ENCODE measurements at places on chromosomes 3 and 15. TPM values are rescaled to one million over a fixed set of nuclear protein-coding genes. Genes with fewer than 3 reads are reported as not detected.

The PLSCR1 gene
- 54.8 TPM for total RNA-seq

GRCh38 chr3:143677430-143677829, 170.8 kb downstream of the SLC9A9 start:
- DNase-seq: no peak

DNA sequence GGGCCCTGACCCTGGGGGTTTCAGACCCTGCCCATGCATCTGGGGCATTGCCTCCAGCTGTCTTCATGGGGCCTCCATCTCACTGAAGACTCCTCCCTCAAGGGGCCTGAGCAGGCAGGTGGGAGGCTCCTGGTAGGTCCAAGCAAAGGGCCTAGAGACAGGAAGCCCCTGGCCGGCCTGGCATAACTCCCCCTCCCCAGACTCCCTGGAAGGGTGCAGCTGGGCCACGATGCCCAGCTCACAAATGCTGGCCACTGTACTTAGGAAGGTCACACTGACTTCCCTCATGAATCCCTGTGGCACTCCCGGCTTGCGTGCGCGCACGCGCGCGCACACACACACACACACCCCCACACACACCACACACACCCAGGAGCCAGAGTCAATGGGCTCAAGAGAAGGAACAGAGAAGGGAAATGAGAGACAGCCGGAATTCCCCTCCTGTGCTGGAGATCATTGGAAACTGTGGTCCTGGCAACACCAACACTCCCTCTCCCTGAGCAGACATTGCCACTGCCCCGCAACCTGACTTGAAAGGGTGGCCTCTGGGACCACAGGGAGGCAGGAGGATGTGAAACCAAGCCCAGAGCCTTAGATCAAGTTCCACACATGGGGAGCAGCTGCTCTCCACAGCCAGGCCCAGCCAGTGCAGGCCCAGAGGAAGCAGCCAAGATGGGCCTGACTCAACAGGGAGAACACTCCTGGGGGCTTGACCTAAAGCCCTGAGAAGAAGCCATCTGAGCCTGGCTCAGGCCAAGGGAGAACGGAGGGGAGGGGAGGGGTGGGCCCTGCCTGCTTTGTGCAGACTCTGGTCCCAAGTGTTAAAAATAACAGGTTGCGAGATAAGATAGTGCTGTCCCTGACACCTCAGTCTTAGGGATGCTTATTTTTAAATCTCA, 69.7 kb downstream of the SCN5A start:
- DNase-seq: peak; percentile 33

The CCDC39 gene
- total RNA-seq: 0.79 TPM

The LRTM1 gene
- total RNA-seq: not detected

DNA sequence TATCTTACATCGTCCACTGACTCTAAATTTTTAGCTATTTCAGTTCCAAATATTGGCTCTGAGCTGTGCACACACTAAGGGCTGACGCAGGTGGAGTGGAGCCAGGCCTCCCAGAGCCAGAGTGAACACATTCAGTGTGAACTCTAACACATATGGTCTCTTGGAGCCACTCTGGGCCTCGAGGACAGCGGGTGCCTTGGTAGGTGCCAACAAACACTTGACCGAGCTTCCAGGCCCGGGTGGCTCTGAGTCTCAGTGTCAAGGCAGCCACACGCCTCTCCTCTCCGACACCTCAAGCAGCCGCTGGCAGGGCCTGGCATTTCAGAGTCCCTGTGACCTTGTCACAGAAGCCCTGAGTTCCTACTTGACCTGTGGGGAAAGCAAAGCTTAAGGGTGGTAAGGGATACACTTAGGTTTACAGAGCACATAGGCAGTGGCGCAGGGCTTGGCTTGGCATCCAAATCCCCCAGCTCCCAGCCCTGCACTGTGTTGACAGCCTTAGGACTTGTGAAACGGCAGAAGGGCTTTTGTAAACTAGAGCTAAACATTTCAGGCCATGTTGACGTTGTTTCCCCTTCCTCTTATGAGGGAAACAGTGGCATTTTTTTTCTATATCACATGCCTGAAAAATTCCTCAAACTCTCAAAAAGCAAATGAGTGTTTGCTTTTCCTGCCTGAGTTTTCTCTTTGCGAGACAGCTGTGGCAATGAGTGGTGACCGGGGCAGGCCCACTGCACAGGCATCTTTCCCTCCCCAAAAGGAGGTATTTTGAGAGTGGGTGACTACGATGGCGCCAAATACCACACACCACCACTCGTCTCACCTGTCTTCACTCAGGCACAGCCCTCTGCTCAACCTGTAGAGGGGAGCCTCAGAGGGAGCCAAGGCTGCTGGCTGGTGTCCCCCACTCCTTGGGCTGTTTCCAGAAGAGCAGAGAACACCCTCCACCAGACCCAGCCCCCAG, 60.8 kb downstream of the DAPK2 start:
- no peak for DNase-seq

DNA sequence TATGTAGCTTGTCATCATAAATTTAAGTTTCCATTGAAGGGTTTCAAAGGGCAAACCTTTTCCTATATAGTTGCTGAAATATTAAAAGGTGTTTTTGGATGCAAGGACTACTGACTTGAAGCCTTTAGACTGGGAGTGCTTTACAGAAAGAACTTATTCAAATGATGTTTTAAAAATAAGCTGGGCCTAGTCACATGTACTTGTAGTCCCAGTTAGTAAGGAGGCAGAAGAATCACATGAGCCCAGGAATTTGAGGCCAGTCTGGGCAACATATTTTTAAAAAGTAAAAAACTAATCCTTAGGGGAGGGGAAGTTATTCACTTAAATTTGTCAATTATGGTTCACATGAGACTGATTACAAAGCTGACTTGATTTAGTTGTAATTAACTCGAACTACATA, 65.0 kb downstream of the SMARCC1 start:
- DNase-seq: no peak

The PRTG gene
- total RNA-seq: 4.4 TPM

The PDIA3 gene
- 524 TPM for total RNA-seq

The SLC22A13 gene
- not detected for total RNA-seq

The ALDH1A3 gene
- 9.2 TPM for total RNA-seq

DNA sequence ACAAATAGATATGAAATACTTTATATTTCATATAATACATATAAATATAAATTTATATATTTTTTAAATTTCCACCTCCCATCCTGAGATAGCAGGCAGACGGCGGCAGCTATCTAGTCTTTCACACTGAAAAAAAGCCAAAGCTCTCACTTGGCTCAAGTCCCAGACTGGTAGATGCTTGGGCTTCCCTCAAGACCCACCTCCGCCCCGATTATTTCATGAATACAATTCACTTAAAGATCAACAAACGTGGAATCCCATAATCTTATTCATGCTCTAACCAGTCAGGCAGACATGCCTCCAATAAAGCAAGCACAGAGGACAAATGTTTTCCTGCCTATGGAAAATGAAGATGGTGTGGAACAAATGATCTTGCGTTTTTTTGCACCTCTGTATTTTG, 275.9 kb upstream of the NR2F2 start:
- DNase-seq: no peak

DNA sequence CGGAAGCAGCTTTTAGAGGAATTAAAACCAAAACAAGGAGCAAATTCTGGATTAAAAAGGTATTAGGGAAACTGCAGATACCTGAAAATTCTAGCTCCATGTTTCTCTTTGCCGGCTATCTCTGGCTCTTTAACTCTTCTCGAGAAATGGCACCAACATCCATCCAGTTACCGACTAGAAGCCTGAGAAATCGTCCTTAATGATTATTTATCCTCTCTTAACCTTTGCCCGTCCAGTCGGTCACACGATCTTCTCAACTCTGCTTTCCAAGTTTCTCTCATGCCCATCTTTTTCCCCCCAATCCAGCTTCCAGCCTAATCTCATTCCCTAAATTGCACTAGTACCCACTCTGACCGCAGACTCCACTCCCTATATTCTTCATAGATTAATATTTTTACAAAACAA, 596 bp upstream of the SGO1 start:
- no peak for DNase-seq

- no peak for DNase-seq
Observed at GRCh38 chr15:72460402-72460801, 13.7 kb upstream of the ARIH1 start.

The KIAA1143 gene
- 47.4 TPM for total RNA-seq

GRCh38 chr15:39786447-39787056, 3.9 kb upstream of the FSIP1 start:
- no peak for DNase-seq

The C3orf22 gene
- not detected for total RNA-seq

- DNase-seq: no peak
Observed at GRCh38 chr3:27596334-27596841, 112.2 kb upstream of the SLC4A7 start.

The TGM4 gene
- not detected for total RNA-seq

GRCh38 chr15:48475600-48476395, 144.6 kb downstream of the DUT start:
- no peak for DNase-seq
